ENCODE measurements at places on chromosomes 2 and 18. TPM values are rescaled to one million over a fixed set of nuclear protein-coding genes. Genes with fewer than 3 reads are reported as not detected.

DNA sequence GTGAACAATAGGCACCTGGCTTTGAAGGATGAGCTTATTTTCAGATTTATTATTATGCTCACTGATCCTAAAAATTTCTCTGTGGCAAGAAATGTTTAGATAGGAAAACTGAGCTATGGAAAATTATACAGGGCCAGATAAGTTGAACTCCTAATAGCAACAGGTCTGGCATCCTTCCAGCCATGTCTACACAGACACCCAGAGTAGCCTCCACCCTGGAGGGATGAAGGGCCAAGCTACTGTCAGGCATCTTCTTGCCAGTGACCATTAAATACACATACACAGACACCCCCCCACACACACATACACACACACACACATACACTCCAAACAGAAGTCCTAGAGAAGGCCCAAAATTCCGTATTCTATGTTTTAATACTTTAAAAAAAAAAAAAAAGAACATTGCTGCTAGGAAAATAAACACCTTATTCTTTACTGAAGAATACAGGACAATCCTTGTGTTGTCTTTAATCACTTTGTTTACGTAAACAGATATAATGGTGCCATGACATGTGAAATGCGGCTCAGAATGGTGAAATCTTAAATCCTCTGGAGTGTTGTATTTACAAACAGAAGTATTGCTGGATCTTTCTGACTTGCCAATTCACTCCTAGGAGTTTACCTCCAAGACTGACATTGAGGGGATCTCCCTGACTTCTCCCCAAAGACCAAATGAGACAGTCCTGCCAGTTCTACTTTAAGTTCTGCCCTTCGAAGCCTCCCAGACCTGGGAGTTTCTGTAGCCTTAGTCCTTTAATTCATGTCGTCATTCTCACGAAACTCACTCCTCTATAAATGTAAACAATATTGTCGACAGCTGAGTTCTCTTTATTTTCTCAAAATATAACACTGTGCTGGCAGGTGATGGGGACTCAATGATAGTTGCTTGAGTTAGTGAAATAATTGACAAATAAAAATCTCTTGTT lies 163.1 kb downstream of the ANTXR1 start:
- DNase-seq: no peak

DNA sequence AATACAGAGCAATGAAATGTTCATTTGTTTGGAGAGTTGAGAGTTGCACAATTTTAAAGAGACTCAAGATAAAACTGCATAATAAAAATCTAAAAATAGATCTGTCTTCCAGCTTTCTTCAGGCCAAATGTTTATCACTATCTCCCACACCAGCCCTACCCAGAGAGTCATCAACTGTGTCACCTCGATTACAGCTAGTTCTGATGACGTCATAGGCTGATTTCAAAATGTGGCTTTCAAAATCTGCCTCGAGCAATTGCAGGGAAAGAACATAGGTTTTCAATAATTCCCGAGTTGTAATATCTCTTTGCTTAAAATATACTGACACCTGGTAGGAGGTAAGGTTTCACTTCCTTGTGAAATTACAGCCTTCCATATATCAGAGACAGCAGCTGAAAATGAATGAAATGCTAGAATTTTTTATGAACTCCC lies 677.6 kb upstream of the ID2 start:
- peak; percentile 97 for DNase-seq

- DNase-seq: peak; percentile 86
These were observed 15.6 kb upstream of the RMND5A start for GRCh38 chr2:86704459-86704971.

- DNase-seq: no peak
These were observed 48.2 kb downstream of the KCMF1 start for GRCh38 chr2:85019121-85019520.

The CCDC148 gene
- 0.13 TPM for total RNA-seq

DNA sequence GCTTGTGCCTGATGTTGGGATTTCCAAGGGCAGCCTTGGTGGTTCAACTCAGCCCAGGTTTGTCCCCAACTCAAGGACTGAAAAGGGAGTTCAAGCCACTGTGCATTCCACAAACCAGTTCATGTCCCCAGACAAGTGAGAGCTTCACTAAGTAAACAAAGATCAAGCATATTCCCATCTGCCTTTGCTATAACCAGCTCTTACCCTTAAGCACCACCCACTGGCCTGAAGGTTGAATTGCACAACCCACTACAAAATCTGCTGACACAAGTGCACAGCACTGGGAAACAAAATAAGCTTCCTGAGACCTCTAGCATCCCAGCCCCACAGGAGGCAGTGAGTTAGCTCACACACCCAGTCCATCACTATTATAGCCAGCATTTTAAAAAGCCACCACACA lies 516.7 kb downstream of the NR4A2 start:
- peak; percentile 0 for DNase-seq

DNA sequence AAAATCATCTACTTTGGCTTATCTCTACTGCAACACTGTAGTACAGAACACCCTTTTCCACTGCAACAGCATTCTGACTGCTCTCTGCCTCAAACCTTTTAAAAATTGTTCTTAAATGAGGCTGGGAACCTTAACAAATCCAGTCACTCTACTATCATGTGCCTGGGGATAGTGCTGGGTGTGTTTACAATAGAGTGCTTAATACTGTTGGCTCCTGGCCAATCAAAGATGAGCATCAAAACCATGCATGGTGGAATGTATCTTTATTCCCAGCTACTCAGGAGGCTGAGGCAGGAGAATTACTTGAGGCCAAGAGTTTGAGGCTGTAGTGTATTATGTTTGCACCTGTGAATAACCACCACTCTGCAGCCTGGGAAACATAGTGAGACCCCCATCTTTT lies 7.4 kb downstream of the ANKAR start:
- no peak for DNase-seq

DNA sequence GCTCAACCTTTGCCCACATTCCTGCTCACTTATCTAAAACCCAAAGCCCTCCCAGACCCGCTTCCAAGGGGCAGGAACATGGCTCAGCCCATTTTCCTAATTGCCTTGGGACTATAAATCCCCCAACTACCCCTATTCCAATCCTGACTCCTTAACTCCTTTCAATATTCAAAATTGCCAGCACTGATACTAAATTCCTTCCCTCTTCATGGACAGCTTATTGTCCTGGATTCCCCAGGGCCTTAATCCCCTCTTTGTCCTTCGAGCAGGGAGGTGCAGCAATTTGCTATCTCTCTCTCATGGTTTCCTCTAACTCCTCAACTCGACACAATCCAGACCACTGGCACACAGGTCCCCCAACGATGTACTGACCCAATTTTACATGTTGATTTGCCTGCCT lies 99.1 kb downstream of the SLC25A12 start:
- DNase-seq: no peak

- no peak for DNase-seq
These were observed 36.3 kb downstream of the TGOLN2 start for GRCh38 chr2:85291425-85292023.

GRCh38 chr2:189576396-189576795 lies 4.2 kb downstream of the SLC40A1 start:
- DNase-seq: no peak

The IL18RAP gene
- total RNA-seq: not detected

DNA sequence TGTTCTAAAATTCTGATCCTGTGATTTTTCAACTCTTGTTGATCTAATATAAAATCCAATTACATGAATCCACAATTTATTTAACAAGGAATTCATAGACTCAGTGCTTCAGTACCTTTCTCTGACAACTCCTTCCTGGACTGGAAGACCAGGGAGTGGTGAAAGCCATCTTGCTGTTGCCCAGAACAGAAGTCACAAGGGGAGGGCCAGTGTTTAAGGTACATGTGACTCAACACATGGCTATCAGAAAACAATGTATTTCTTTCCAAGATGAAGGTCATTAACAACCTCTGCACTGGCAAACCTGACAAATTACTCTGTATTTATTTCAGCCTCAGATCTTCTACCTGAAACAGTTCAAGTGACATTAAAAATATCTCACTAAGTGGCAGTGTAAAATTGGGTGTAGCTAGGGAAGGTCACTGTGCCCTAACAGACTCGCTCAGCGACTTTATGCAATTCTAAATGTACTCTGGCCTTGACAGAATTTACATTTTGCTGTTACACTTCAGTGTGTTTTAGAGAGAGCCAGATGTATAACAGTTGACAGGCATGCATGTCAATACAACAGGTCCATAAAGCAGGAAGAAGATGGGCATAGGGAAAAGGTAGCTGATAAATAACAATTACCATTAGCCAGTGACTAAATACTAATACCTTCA lies 75.4 kb downstream of the NCKAP5 start:
- DNase-seq: no peak

GRCh38 chr2:19426941-19427340 lies 68.5 kb upstream of the OSR1 start:
- no peak for DNase-seq

- no peak for DNase-seq
These were observed 814.0 kb upstream of the ID2 start for GRCh38 chr2:7867867-7868266.

- peak; percentile 92 for DNase-seq
These were observed 65.9 kb downstream of the CDH20 start for GRCh38 chr18:61398961-61399705.

- DNase-seq: no peak
These were observed 101.4 kb upstream of the RNU4ATAC start for GRCh38 chr2:121429119-121429903.

The STEAP3 gene
- 30.5 TPM for total RNA-seq

The ZSWIM2 gene
- total RNA-seq: not detected

GRCh38 chr2:37632310-37632709 lies 39.1 kb downstream of the CDC42EP3 start:
- peak; percentile 34 for DNase-seq

- DNase-seq: no peak
These were observed 154.6 kb downstream of the ANKRD36 start for GRCh38 chr2:97267411-97268074.

The EVX2 gene
- total RNA-seq: not detected

GRCh38 chr2:162244541-162245031 lies 1.3 kb upstream of the FAP start:
- peak; percentile 96 for DNase-seq

- peak; percentile 51 for DNase-seq
These were observed 406.5 kb upstream of the UBE2E3 start for GRCh38 chr2:180573951-180574350.

GRCh38 chr2:53268086-53268485 lies 499.5 kb upstream of the CHAC2 start:
- DNase-seq: no peak

All from GM23248 (cell line).